Uterine smooth muscle cell (primary cell): ENCODE measurements at places on chromosomes 16 and 17. TPM values are rescaled to one million over a fixed set of nuclear protein-coding genes. Genes with fewer than 3 reads are reported as not detected.

Gene PRSS22
- total RNA-seq, result 0.12 and 1.5 TPM in 2 replicates

Gene SHPK
- 15.4 and 29.7 TPM in 2 replicates for total RNA-seq

Gene DLX3
- total RNA-seq, result not detected in 2 replicates

Gene ABCA8
- total RNA-seq, result 7.6 and 14.9 TPM in 2 replicates

Gene GPR139
- not detected in 2 replicates for total RNA-seq

Gene IRF8
- not detected in 2 replicates for total RNA-seq

Gene OTOP2
- total RNA-seq, result not detected in 2 replicates

Gene TAOK2
- total RNA-seq, result 56.2 and 62.0 TPM in 2 replicates

Gene PRSS53
- 2.7 and 3.2 TPM in 2 replicates for total RNA-seq

Gene GRAPL
- not detected in 2 replicates for total RNA-seq

Gene MYH1
- total RNA-seq, result under 0.01 TPM in 1 of 2 replicates, not detected in the other

Gene C16orf89
- 0.12 and 0.22 TPM in 2 replicates for total RNA-seq

Gene IL17C
- 0.12 TPM in 1 of 2 replicates, not detected in the other for total RNA-seq

Gene CDRT15
- not detected in 2 replicates for total RNA-seq

Gene PHOSPHO1
- not detected in 2 replicates for total RNA-seq

Gene MT1E
- total RNA-seq, result 109 and 132 TPM in 2 replicates

Gene PPP1R1B
- not detected in 2 replicates for total RNA-seq
